ENCODE measurements at places on chromosomes 5 and 9. TPM values are rescaled to one million over a fixed set of nuclear protein-coding genes. Genes with fewer than 3 reads are reported as not detected.

GRCh38 chr5:54844266-54844665 lies 141.1 kb downstream of the ESM1 start:
- no peak for DNase-seq

C9orf43 gene
- total RNA-seq, result 0.62 TPM

DNA sequence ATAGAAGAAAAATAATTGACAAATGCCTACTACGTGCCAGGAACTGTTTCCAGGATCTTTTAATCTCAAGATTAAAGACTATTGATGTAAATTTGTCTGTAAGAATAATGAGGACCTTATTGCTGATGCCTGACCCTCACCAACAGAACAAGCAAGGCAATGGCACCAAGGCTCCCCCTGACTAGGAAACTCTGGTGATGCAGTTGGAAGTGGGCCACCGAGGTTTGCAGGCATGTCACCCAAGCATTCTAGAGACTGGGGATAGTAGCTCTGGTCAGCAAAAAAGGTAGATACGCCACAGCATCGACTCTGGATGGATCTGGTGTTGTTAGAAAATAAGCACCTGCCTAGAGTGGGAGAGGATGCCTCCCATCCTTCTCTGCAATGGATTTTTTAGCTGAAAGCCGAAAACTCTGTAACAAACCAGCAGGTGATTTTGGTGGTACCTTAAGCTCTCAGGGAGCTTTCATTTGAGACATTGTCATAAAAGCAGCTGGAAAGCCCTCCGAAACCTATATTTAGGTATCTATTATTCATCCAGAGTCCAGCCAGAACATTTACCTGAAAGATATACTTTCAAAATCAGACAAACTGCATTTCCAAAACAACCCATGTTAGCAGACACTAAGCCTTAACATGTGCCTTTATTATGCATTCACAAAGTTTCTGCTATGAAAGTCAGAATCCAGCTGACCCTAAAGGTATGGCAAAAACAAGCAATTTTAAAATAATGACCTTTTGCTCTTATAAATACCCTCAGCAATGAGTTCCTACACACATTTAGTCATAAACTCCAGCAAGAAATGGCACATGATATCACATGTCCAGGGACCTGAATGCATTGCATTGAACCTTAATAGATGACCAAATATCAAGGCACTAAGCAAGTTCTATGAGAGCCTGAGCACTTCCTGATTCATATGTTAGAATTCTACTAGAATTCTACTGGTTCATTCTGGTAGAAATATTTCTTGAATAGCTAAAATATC lies 308.4 kb downstream of the PDE4D start:
- DNase-seq, result peak; percentile 44

- peak; percentile 20 for DNase-seq
These were observed 207.7 kb downstream of the PDE4D start for GRCh38 chr5:59685793-59686192.

DNA sequence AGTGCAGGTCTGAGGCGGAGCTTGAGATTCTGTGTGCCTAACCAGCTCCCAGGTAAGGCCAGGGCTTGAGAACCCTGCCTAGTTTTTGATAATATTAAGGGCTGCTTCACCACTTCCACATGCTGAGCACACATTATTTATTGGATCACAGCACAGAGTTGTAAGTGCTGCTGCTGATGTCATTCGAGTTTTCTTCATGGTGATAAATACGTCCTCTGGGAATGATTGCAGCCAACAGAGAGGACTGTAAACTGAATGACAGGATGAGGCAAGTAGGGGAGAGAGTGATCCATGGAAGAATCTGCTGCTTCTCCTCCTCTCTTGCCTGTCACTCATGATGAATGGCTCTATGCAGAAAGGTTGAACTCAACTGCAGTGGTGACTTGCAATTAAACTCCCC lies 77.9 kb upstream of the VPS13A start:
- no peak for DNase-seq

GRCh38 chr5:144583541-144584449 lies 413.1 kb downstream of the KCTD16 start:
- no peak for DNase-seq

GRCh38 chr5:1792842-1793266 lies 6.8 kb downstream of the MRPL36 start:
- DNase-seq, result no peak

C5 gene
- total RNA-seq, result 8.0 TPM

- DNase-seq, result no peak
These were observed 67.1 kb downstream of the ALDH7A1 start for GRCh38 chr5:126527892-126528291.

- DNase-seq, result no peak
These were observed 40.1 kb downstream of the PRRT1B start for GRCh38 chr9:131585375-131585774.

GRCh38 chr9:79325501-79325900 lies 246.3 kb upstream of the TLE4 start:
- DNase-seq, result no peak

KIF2A gene
- 285 TPM for total RNA-seq

IL4 gene
- total RNA-seq, result not detected

- no peak for DNase-seq
These were observed 6.4 kb upstream of the NOTCH1 start for GRCh38 chr9:136552117-136552703.

DIRAS2 gene
- total RNA-seq, result 30.6 TPM

GRCh38 chr9:35277628-35278359 lies 116.0 kb downstream of the UNC13B start:
- no peak for DNase-seq

DNA sequence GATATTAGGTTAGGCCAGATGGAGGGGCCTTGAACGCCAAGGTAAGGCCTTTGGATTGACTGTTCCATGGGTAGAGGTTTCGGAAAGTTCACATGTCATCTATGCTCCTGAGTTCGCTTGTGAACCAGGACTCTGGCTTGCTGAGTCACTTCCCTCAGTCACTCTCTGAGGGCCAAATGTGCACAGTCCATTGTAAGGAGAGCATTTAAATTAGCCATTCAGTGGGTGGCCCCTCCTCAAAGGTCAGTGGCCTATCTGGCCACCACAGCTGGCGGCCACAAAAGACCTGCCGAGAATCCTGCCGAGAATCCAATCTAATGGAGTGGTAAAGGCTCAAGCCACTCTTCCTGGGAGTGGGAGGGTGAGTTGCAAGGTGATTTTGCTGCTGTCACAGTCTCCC lies 58.9 kb upstream of the ARAP3 start:
- no peak for DNase-seq

CARD6 gene
- 1.6 TPM for total RNA-seq

ADAMTS13 gene
- total RNA-seq, result 2.2 TPM

DCTN3 gene
- total RNA-seq, result 108 TPM

ZMAT2 gene
- total RNA-seq, result 47.1 TPM

- no peak for DNase-seq
These were observed 110.1 kb downstream of the SPOCK1 start for GRCh38 chr5:137389042-137389441.

DNA sequence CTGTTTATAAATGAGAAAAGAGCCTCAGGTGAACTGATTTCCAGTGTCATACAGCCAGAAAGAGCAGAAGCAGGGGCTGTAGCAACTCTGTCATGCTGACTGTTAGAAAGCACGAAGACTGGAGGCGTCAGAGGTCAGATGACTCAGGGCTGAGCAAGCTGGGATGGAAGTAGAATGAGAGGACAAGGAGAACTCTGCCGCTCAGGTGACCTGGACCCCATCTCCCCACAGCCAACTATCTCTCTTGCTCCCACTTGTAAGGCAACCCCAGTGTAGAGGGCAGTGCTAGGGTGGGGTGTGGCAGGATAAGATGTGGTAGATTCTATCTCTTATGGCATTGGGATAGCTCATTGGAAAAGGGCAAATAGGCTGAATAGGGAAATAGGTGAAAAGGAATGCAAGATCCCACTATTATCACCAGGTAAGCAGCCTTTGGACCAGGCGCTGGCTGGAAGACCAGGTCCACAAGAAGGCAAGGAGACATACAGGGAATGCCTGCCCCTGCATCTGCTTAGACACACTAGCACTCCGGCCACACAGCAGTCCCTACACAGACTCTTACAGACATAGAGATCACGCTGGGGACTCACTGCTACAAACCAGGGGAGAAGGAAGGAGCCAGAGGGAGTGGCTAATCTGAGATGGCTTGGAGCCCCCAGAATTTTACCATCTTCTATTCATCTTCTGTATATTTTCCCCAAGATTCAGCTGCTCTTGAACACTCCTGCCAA lies 21.2 kb upstream of the LOX start:
- no peak for DNase-seq

DNA sequence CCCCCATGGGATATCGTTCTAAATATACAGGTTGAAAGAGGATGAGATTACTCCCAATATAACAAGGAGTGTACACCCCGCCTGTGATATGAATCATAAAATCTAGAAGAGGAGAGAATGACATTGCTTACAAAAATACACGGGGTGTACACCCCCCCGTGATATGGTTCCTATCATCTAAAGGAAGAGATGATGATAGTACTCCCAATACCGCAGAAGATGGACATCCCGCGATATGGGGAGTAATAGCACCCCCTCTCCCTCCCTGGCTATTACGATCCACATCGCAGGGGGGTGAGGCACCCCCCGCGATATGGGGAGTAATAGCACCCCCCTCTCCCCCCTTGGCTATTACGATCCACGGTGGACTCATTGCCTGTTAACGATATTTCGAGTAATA lies 124.6 kb downstream of the TMEM38B start:
- DNase-seq, result no peak

GRCh38 chr9:135667463-135668001 lies 4.4 kb downstream of the LCN9 start:
- no peak for DNase-seq

DNA sequence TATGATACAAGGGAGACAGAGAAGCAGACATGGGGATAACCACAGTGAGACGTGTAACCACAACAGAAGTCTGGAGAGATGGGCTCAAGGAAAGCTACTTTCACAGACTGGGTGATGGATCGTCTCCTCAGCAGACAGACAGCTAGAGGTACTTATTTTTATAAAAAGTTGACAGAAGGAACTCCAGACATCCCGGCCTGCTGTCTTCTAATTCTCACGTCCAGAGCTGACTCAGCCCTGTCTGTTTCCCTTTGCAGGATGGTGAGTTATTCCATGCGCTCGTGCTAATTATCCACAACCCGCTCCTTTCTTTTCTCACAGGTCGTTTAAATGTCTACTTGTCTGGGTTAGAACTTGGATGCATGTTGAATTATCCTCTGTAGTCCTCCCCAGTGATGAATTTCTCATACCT lies 304.5 kb downstream of the CWC27 start:
- no peak for DNase-seq

- peak; percentile 76 for DNase-seq
These were observed 139.2 kb upstream of the PALM2AKAP2 start for GRCh38 chr9:109640580-109641371.

SPINK13 gene
- total RNA-seq, result not detected

SGCD gene
- total RNA-seq, result 7.5 TPM

- DNase-seq, result no peak
These were observed 236.6 kb downstream of the PSAT1 start for GRCh38 chr9:78533500-78533899.

DNA sequence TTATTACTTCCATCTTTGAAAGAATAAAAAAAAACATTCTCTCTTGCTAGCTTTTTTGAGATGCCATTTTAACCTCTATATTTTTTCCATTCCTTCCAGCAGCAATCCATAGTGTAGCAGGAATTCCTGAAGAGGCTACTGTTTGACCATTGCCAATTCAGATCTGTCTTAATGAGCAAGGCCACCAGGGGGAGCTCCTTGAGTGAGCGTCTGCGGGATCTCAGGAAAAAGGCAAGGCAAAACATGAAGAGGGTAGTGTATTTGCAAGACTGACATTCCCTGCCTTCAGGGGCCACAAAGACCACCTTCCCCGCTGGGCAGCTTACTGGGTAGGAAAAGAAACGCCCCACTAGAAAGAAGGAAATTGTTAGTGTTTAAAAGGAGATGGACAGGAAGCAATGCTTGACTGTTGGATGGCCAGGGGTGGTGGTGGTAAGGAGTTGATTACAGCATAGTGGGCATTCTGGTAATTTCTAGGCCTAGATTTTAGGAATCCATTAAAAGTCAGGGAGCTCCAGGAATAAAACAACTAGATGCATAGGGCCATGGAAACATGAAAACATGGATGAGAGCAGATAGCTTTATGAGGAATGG lies 206.6 kb upstream of the HAPLN1 start:
- peak; percentile 34 for DNase-seq

Measured in occipital lobe (tissue), 3 donors.